ENCODE measurements at places on chromosomes 5 and 9.

DNA sequence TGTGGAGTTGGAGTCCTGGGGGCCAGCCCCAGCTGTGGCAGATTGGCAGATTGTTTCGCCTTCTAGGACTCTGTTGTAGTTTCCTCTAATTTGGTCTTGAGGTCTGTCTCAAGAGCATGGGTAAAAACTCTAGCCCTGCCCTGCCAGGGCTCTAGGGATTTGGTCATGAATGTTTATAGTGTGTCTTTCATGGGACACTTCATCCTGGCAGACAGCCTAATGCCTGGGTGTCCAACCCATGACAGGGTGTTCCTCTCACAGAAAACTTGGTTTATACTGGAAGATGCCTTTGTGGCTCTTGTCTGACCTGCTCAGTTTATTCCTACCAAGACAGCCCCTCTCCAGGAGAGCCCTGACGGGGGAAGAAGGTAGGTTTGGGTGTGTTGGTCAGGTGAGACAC lies 45.5 kb downstream of the GALNT12 start:
- no peak for DNase-seq

GRCh38 chr9:133004091-133004998 lies 25.9 kb downstream of the GFI1B start:
- DNase-seq = no peak

DNA sequence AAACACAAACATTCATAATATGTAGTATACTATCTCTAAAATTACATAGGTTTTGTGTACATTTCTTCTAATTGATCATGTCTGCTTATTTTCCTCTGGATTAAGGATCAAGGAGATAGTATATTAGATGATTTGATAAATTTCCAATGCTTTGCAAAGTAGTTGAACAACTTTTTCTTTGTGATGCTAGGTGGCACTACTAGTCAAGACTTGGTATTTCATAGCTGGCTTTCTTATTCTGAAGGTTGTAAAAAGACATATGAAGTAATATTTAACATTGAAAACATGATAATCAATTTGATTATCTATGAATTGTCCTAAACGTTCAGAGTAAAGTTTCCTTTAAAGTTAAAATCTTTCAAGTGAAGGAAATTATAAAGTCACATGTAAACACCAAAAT lies 106.1 kb upstream of the FGF10 start:
- no peak for DNase-seq

GRCh38 chr9:133428617-133429101 lies 6.5 kb downstream of the ADAMTS13 start:
- DNase-seq = no peak

DNA sequence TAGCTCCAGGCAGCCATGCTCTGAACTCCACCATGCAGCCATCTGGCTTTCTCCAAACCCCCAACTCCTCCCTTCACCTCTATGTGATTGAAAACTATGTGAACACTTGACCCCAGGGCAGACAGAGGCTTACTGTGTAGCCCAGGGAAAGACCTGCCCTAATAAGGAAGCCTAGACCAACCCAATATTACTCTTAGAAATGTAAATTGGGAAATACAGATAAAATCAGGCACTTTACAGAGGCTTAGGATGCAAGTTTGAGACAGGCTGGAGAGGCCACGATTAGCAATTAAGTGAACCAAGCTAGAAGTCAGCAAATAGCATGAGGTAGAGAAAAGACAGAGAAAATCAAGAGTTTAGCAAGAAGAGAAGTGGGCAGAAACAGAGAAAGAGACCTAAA lies 141.7 kb upstream of the ABCA1 start:
- DNase-seq = no peak

- no peak for DNase-seq
These were observed 402.4 kb upstream of the IRX2 start for GRCh38 chr5:3153906-3154305.

GRCh38 chr9:132547976-132548730 lies 34.3 kb upstream of the BARHL1 start:
- no peak for DNase-seq

Data from CD4-positive, alpha-beta T cell treated with Interleukin-17A for 1 hour (primary cell).